ENCODE measurements at places on chromosomes 12 and 14.

GRCh38 chr14:34684578-34684977, 29.8 kb downstream of the CFL2 start:
- no peak for DNase-seq

- DNase-seq: no peak
Observed at GRCh38 chr14:95668235-95668772, 17.9 kb upstream of the TCL1B start.

- DNase-seq: no peak
Observed at GRCh38 chr12:82866227-82866775, 179.6 kb downstream of the TMTC2 start.

DNA sequence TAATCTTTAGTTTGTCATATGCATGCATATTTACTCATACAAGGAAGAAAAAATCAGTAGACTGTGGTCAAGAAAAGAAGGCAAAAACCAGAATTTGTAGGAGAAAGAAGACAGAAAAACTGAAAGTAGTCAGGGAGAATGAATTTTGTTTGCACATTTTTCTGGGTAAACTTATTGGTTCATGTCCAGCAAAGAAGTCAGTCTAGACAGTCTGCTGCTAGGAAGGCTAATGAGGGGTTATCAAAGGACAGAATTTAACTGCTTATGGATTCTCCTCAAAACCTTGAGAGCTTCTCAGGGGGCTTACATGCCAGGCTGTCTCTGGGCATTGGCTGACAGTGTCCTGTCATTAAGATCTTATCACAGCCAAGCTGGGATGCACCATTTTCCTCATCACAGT, 293.9 kb downstream of the RPAP3 start:
- no peak for DNase-seq

DNA sequence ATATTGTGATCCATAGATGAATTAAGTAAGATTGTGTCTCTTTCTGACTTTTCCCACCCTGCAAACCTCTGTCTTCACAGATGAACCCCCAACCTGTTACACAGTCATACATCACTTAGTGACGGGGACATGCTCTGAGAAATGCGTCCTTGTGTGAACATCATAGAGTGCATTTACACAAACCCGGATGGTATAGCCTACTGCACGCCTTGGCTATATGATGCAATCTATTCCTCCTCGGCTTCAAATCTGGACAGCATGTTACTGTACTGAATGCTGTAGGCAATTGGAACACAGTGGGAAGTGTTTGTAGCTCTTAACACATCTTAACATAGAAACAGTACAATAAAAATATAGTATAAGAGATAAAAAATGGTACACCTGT, 7.4 kb upstream of the TESPA1 start:
- DNase-seq: peak; percentile 6

GRCh38 chr14:62269204-62269603, 507.0 kb downstream of the SNAPC1 start:
- DNase-seq: no peak

DNA sequence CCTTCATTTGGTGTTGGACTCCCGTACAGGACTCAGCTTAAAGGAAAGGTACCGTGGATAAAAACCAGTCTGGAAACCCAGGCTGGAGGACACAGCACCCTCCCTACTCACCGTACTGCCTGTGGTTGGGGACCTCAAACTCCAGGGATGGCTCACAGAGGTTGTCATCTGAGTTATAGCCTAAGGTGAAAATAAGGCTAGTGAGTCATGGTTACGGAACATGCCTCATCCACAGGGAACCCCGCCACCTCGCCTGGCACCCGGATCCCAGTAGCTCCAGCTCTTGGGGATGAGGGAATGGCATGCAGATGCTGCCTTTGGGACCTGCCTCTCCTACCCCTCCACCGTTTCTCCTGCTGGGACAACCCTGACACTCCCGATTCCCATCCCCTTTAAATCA, 36.8 kb upstream of the GPR68 start:
- DNase-seq: no peak

DNA sequence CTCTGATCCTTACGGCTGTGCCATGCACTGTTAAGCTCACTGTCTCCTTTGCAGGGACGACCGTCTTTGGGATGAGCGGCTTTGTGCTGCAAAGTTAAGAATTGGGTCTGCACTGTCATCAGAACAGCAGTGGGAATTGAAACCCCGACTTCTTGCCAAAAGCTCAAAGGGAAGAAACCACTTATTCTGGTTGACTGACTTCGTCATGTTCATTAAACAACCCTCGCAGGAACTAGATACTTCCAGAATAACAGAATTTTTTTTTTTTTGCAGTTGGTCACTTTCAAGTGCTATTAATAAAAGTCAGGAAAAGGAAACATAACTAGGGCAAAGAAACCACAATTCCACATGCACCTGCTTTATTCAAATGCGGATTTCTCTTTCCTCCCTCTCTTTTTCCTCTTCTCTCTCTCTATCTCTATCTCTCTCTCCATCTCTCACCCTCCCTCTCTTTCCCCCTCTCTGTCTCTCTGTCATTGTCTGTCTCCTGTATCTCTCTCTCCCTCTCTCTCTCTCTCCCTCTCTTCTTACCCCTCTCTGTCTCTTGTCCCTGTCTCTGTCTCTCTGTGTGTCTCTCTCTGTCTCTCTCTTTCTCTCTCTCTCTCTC, 12.3 kb upstream of the GLT1D1 start:
- DNase-seq: no peak

- peak; percentile 14 for DNase-seq
Observed at GRCh38 chr14:103142026-103142425, 18.8 kb downstream of the TNFAIP2 start.

- no peak for DNase-seq
Observed at GRCh38 chr12:96890331-96890730, 16.7 kb upstream of the NEDD1 start.

DNA sequence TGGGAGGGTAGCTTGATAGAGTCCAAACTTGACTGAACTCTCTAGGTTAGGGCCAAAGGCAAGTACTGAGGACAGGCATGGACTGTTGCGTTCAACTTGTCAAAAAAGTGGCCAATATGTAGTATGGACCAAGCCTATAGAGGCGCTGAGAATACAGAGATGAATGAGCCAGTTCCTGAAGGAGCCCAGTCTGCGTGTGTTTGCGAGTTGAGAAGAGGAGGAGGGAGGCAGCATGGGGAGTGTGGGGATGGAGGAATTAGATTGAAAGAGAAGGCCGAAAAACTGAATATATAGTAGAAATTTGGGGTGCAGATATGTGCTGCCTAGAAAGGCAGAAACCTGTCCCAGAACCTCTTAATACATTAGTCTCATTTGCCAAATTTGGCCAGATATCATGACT, 412.4 kb downstream of the PCNX1 start:
- no peak for DNase-seq

GRCh38 chr14:96269359-96269710, 13.3 kb downstream of the BDKRB1 start:
- DNase-seq: no peak

Data from hematopoietic multipotent progenitor cell treated with erythropoietin and hydrocortisone succinate and interleukin-3 and kit ligand, for 15 days (in vitro differentiated cells).